Left kidney (tissue), 8 donors: ENCODE measurements at places on chromosomes 5 and 9. TPM values are rescaled to one million over a fixed set of nuclear protein-coding genes. Genes with fewer than 3 reads are reported as not detected.

Gene CYFIP2
- 124 TPM for polyA plus RNA-seq

- no peak for DNase-seq
These were observed 30.1 kb upstream of the MINAR2 start for GRCh38 chr5:129717751-129718310.

DNA sequence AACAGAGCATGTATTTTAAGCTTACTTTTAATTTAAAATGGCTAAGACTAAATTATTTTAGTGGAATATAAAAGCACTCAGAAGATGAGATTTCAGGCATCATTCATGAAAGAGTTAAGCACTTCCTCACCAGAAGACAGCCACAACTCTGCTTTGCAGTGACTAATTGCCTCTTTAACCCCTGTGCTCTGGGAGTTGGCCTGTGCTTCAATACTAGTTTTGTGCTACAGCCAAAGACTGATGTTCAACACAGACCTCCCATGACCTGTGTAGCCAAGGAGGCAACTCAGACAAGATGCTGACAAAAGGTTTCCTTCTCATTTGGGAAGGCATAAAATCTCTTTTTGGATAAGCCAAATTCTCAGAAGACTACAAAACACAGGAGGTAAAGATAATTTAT is 353.5 kb downstream of the FBXL17 start:
- no peak for DNase-seq

DNA sequence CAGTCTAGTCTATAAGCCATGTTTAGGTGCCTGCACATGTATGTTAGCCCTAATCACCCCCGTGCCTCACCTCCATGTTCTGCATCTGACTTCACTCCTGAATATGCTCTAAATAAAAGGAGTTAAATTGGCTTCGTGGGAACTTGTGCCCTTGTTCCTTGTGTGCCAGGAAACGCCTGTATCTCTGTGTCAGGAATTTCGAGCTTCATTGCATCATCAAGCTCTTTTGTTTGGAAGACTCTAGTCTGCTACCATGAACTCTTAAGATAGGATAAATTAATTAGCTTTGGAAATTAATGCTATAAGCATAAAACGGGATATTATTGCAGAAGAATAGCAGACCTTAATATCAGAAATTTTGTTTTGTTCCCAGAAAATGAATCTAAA is 99.2 kb downstream of the ADCY2 start:
- DNase-seq, result no peak

DNA sequence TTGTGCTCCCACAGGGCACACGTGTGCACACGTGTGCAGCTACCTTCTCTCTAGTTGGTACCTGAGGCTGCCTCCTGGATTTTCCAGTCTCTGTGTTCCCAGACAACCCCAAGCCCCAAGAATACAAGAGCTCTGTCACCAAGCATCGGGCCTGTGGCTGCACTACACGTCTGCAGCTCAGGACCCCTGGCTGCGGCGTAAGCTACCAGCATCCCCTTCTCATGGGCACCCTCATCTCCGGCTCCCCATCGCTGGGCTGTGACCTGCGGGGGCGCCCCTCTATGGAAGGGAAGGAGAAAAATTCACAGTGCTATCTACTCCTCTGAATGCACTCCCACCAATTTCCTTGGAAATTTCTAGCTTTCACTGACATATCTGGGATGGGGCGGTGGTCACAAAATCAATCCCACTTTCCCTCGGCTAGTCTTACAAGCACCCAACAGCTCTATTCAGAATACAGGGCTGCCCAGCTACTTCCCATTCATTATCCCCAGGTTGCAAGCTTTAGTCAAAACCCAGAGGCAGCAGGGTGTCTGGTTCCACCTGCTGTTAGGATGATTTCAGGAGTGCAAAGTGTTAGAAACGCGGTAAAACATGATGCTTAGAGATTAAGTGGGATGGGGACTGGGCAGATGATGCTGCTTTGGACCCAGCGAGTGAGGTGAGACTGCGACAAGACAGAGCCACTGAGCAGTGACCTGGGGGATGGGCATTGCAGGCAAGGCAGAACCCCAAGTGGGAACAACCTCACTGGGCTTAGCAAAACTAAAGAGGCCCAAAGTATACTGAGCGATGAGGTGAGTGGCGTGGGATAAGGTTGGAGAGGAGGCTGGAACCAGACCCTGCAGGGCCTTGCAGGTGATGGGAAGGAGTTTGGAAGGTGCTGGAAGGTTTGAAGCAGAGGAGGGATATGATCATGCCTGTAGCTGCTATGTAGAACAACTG is 121.7 kb downstream of the KCNIP1 start:
- no peak for DNase-seq
